ENCODE measurements at places on chromosomes 2 and 18. TPM values are rescaled to one million over a fixed set of nuclear protein-coding genes. Genes with fewer than 3 reads are reported as not detected.

DNA sequence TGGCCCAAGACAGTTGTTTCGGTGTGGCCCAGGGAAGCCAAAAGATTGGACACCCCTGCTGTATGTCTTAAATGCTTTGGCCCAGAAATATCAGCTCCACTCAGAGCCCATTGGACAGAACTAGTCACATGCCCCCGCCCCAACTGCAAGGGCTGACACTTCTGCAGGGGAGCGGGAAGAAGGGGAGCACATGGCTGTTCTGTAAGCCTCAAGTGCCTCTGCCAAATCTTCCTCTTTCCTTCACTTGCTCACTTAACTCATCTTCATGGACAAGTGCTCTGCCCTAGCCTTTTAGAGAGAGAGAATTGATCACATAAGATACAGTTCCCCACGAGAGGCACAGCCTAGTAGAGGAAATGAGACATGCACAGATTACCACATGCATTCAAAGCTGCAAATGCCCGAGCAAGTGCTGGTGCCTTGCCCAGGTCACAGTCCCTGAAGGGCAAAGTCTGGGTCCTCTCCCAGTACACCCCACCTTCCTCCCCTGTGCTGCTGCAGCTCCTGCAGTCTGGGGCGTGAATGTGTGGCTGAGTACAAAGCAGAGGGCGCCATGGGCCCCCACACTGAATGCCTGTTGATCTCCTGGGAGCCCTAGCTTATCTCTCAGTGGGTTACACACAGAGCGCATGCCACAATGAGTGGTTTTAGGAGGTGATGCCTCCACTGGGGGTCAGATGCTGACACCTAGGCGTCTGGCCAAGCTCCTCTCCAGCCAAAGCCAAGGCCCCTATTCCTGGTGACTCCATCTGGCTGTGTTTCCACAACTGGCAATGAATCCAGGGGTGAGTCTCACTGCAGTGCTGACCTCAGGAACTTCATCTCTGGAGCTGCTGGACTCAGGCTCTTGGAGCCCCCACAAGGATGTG, 135.3 kb downstream of the CTIF start:
- DNase-seq: no peak

DNA sequence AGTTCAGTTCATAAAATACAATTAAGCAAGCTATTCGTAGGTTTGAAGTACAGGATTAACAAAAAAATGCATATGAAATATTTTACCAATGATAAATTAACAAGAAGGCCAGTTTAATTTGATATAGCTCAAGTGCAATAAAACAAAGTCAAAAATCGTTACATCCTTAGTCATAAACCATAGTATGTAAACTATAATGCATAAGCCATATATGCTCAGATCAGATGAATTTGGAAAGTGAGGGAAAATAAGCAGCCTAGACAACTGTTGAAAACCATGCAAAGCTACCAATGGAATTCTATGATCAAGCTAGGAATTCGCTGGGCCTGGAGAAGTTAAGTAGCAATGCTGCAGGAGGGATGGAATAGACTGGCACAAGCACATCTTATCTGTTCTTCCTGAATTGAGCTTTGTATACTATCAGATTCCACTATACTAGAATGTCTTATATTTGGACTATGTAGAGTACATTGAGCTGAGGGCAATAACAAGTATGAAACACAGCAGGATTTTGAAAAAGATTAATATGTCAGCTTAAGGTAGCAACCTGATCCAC, 682.0 kb downstream of the IRS1 start:
- DNase-seq: no peak

- no peak for DNase-seq
Observed at GRCh38 chr2:207206011-207206410, 40.3 kb upstream of the KLF7 start.

RPIA gene
- total RNA-seq: 18.9 TPM

RAPGEF4 gene
- total RNA-seq: 1.9 TPM
